ENCODE measurements at places on chromosomes 2 and 18.

- no peak for DNase-seq
Observed at GRCh38 chr2:215677481-215677880, 241.6 kb upstream of the FN1 start.

- peak; percentile 29 for DNase-seq
Observed at GRCh38 chr2:131966256-131966655, 195.5 kb downstream of the ANKRD30BL start.

- no peak for DNase-seq
Observed at GRCh38 chr2:112253261-112253815, 1.5 kb downstream of the ZC3H8 start.

GRCh38 chr2:218130377-218130776 lies 4.5 kb downstream of the CXCR2 start:
- no peak for DNase-seq
